Memory B cell (primary cell): ENCODE measurements at places on chromosomes 3 and 15.

- no peak overlapping the region for H3K27ac ChIP-seq
- DNase-seq, result no peak
- H3K4me3 ChIP-seq, result no peak overlapping the region
- H3K27me3 ChIP-seq, result peaks cover 2% of the 10 kb centered on the region
- no peaks in the 10 kb centered on the region for H3K36me3 ChIP-seq
- H3K4me1 ChIP-seq, result peaks cover 5% of the 10 kb centered on the region
These were observed 116.7 kb downstream of the FNDC3B start for GRCh38 chr3:172155897-172156585.

GRCh38 chr3:192867645-192868044 lies 50.0 kb downstream of the MB21D2 start:
- no peaks in the 10 kb centered on the region for H3K36me3 ChIP-seq
- H3K4me3 ChIP-seq, result no peak overlapping the region
- H3K4me1 ChIP-seq, result peaks cover 6% of the 10 kb centered on the region
- no peak for DNase-seq
- H3K27me3 ChIP-seq, result no peaks in the 10 kb centered on the region
- no peak overlapping the region for H3K27ac ChIP-seq

DNA sequence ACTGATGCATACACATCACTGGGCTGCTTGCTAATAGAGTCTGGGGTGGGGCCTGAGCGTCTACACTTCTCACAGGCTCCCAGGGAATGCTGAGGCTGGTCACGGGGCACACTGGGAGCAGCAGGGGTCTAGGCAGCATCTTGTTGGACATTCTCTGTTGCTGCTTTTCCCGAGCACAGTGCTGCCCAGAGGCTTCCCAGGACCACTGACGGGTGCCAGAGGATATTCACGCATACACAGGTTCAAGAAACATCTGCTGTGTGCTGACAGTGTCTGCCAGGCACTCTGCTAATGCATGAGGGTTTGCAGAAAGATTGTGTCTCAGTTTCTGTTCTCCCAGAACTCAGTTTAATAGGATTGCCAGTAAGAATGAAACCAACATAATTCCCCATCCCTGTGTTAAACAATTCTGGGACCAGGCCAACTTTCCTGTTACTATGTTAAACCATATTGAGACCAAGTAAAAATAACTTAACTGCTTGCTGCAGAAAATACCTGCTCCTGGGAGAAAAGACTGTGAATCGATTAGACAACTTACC lies 23.9 kb upstream of the BCL2L10 start:
- no peak overlapping the region for H3K4me3 ChIP-seq
- DNase-seq, result no peak
- peaks cover 18% of the 10 kb centered on the region for H3K4me1 ChIP-seq
- H3K27me3 ChIP-seq, result no peaks in the 10 kb centered on the region
- peaks cover 36% of the 10 kb centered on the region for H3K36me3 ChIP-seq
- H3K27ac ChIP-seq, result peak overlapping the region; percentile 68

- H3K27ac ChIP-seq, result no peak overlapping the region
- H3K27me3 ChIP-seq, result peaks cover 4% of the 10 kb centered on the region
- no peak for DNase-seq
These were observed 178.6 kb upstream of the SMAD3 start for GRCh38 chr15:66886686-66887273.

GRCh38 chr3:3086239-3086638 lies 23.9 kb downstream of the IL5RA start:
- no peak overlapping the region for H3K4me3 ChIP-seq
- H3K36me3 ChIP-seq, result no peaks in the 10 kb centered on the region
- peaks cover 35% of the 10 kb centered on the region for H3K4me1 ChIP-seq
- peak overlapping the region; percentile 16 for H3K27ac ChIP-seq
- DNase-seq, result no peak
- no peaks in the 10 kb centered on the region for H3K27me3 ChIP-seq

GRCh38 chr3:38723569-38724391 lies 74.3 kb upstream of the SCN5A start:
- H3K27me3 ChIP-seq, result no peaks in the 10 kb centered on the region
- no peak for DNase-seq
- no peaks in the 10 kb centered on the region for H3K36me3 ChIP-seq
- no peak overlapping the region for H3K27ac ChIP-seq
- H3K4me3 ChIP-seq, result no peak overlapping the region

DNA sequence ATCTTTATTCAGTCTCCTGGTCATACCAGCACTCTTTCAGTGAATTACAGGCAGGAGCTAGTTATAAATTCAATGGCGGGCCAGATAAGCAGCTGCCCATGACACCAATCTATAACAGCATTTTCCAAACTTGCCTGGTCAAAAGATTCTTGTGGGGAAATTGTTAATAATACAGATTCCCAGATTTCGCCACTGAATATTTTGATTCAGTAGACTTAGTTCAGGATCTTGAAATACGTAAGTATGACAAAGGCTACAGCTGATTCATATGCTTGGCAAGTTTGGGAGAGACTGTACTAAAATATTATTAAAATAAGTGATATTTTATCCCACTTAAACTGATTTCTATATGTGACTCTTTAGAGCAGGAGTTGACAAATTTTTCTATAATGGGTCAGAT lies 119.3 kb downstream of the TMCO5A start:
- no peak overlapping the region for H3K4me3 ChIP-seq
- no peaks in the 10 kb centered on the region for H3K36me3 ChIP-seq
- no peak overlapping the region for H3K27ac ChIP-seq
- H3K4me1 ChIP-seq, result peaks cover under 1% of the 10 kb centered on the region
- DNase-seq, result no peak

DNA sequence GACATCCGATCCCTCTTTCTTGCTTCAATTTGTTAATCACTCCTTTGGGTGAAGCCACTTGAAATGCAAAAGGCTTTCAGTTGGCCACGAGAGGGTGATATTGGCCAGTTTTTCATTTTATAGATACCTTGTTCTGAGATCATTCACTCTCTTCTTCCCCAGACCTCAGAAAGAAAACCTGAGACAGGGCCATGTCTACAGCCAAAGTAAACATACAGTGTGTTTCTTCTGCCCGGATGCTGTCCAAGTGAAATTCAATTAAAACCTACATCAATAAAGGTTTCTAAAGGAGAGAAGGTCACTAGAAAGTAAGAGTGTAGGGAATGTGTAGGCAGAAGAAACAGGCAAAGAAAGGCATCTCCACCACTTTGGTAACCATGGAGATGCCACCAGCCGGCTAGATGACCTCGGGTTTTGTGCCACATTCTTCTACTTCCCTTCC lies 39.5 kb upstream of the FMN1 start:
- no peak for DNase-seq
- H3K27ac ChIP-seq, result no peak overlapping the region
- no peaks in the 10 kb centered on the region for H3K4me1 ChIP-seq

- DNase-seq, result no peak
- no peak overlapping the region for H3K27ac ChIP-seq
- H3K36me3 ChIP-seq, result no peaks in the 10 kb centered on the region
- no peaks in the 10 kb centered on the region for H3K27me3 ChIP-seq
- no peak overlapping the region for H3K4me3 ChIP-seq
These were observed 395.3 kb downstream of the IL5RA start for GRCh38 chr3:2714834-2715233.

- H3K27ac ChIP-seq, result no peak overlapping the region
- no peak overlapping the region for H3K4me3 ChIP-seq
- H3K27me3 ChIP-seq, result no peaks in the 10 kb centered on the region
- DNase-seq, result peak; percentile 21
- peaks cover 27% of the 10 kb centered on the region for H3K4me1 ChIP-seq
These were observed 35.5 kb downstream of the B3GALNT1 start for GRCh38 chr3:161069511-161070251.

- H3K4me3 ChIP-seq, result no peak overlapping the region
- H3K36me3 ChIP-seq, result no peaks in the 10 kb centered on the region
- peaks cover 14% of the 10 kb centered on the region for H3K4me1 ChIP-seq
- DNase-seq, result no peak
- no peak overlapping the region for H3K27ac ChIP-seq
These were observed 41.3 kb downstream of the WHAMM start for GRCh38 chr15:82850731-82851130.

GRCh38 chr3:138946663-138947494 lies at the start of the genes FOXL2 and FOXL2NB:
Gene FOXL2, minus strand, starts transcription at chr3:138947137. Its CDS starts 415 bp downstream, at chr3:138946722.
Gene FOXL2NB, plus strand, starts transcription at chr3:138947217. Its CDS starts 148 bp downstream, at chr3:138947365.
- H3K4me3 ChIP-seq, result peak within 1 kb of the TSS; percentile 77
- H3K4me1 ChIP-seq, result peaks cover 13% of the 10 kb centered on the region
- H3K36me3 ChIP-seq, result peaks cover 3% of the 10 kb centered on the region
- no peak for DNase-seq
- no peak within 1 kb of the TSS for H3K27ac ChIP-seq

DNA sequence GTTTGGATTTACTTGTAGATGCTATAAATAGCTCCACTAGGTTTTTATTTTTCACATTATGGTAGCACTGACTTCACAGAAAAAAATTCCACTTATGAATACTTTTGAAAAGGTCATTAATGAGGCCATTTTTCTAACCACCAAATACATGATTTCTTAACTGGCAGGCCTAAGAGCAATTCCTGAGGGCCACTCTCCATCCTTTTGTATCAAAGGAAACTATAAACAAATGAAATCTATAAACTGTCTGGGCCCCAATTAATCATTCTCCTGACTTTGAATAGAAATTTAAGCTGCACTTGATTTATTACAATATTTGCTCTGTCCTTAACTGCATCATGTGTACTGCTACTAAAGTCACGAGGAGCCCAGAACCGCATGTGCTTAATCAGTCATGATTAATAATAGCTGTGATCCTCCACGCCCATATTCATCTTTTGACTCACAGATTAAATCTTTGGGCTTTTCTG lies 25.1 kb upstream of the MTMR10 start:
- H3K27me3 ChIP-seq, result no peaks in the 10 kb centered on the region
- no peak overlapping the region for H3K27ac ChIP-seq
- H3K4me3 ChIP-seq, result no peak overlapping the region

DNA sequence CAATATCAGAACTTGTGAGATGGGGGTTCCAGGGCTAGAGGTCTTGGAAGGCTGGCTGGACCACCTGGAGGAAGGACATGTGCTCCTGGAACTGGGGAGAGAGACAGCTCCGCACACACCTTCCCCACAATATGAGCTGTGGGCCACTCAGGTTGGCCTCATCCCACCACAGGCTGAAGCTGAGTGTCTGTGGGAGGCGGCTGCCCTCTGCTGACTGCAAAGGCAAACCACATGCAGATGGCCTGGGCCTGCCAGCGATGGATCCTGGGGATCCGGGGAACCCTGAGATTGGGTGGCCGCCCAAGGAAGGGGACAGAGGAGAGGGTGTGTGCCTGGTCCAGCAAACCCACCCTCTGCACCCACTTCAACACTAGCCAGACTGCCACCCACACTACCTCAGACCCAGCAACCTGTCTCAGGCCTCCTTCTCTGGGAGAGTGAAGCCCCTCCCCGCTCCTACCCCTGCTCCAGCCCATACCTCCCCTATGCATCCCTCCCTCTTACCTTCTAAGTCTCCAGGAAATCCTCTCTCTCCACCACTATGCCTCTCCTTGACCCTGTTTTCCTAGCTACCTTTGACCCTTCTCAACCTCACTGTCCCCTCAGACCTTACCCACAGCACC lies 44.8 kb downstream of the CYP11A1 start:
- peaks cover 20% of the 10 kb centered on the region for H3K27me3 ChIP-seq
- no peaks in the 10 kb centered on the region for H3K36me3 ChIP-seq
- DNase-seq, result peak; percentile 52
- H3K4me1 ChIP-seq, result peaks cover 14% of the 10 kb centered on the region
- no peak overlapping the region for H3K4me3 ChIP-seq

DNA sequence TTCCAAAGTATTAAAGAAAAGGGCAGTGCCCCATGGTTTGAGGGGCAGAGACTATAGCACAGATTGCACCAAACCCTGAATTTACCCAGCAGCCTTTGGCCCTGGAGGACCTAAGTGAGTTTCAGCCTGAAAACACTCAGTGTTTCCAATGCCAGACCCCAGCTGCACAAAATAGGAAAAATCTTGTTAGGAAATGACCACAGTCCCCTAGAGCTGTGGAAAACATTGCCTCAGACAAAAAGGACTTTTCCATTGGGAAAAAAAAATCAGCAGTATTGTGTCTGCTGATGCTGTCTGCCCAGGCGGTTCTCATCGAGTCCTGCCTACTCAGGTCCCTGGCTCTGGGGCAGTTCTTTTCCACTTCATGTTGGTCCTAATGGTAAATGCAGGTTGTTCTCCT lies 121.7 kb upstream of the DLG1 start:
- no peaks in the 10 kb centered on the region for H3K4me1 ChIP-seq
- no peak overlapping the region for H3K4me3 ChIP-seq
- DNase-seq, result no peak
- H3K27ac ChIP-seq, result no peak overlapping the region

DNA sequence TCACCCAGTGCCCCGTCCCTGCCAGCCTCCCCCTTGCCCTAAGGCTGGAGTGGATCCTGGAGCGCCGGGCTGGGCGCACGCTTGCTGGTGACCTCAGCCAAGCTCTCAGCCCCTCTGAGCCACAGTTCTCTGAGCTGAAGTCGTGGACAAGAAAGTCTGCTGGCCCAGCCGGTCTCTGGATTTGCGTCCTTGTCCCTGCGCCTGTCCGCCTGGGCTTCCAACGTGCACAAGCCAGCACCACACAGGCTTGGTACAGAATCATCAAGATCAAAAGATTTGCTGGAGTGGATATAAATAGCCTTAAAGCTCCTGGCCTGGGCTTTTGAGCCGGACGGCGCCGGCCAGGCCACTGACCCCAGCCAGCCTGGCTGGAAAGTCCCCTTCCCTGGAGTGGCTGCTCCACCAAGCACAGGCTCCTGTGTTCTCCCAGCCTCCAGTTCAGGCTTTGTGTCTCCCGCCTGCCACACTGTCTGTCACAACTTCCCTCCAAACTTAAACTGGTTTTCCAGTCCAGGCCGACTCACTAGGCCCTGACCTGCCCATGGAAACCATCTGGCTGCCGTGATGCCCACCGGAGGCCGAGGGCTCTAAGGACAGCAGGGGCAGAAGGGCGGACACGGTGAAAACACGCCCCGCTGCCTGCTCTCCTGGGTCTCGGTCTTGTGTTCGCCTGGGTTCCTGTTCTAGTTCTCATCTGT lies 156.2 kb downstream of the NUP210 start:
- no peak overlapping the region for H3K4me3 ChIP-seq
- no peak overlapping the region for H3K27ac ChIP-seq
- DNase-seq, result no peak
- H3K4me1 ChIP-seq, result peaks cover 6% of the 10 kb centered on the region
- peaks cover 15% of the 10 kb centered on the region for H3K27me3 ChIP-seq

DNA sequence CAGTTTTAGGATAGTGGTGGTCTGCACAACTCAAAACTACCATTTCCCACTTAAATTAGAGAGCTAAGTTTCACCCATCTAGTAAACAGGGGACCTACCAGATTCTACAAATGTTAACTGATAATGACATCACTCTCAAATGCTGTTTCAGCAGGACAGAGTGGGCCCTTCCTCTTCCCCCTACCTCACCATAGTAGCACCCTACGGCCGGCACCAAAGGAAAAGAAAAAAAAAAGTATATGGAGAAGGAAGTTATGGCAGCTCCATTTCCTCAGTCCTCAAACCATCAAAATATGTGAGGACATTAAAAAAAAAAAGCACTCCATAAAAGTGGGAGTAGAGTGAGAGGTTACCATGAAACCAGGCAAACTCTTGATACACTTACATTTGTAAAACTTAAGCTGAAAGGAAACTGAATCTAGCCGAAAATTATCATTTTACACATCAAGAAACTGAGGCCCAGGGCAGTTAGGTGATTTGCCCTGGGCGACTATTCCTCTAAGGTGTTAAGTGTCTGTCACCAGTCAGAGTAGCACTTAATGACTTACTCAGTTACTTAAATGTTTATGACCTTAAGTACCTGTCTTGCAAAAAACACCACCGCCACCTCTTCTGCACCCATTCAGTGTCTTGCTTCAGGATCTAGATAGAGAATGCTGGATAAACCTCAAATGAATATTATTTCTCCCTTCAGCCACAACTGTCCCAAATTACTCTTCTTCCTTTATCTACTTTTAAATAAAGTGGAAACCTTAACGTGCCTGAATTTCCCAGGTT lies 2.7 kb downstream of the MSL2 start:
- H3K36me3 ChIP-seq, result peaks cover 9% of the 10 kb centered on the region
- peaks cover 41% of the 10 kb centered on the region for H3K4me1 ChIP-seq
- peak overlapping the region; percentile 100 for H3K27ac ChIP-seq
- peak overlapping the region; percentile 98 for H3K4me3 ChIP-seq
